ENCODE measurements at places on chromosomes 11 and 22. TPM values are rescaled to one million over a fixed set of nuclear protein-coding genes. Genes with fewer than 3 reads are reported as not detected.

Gene MRGPRE
- total RNA-seq = 0.42 TPM

Gene SIRT3
- 41.4 TPM for total RNA-seq

Gene OR8D4
- total RNA-seq = not detected

GRCh38 chr11:122025757-122026156 lies 90.3 kb downstream of the BLID start:
- DNase-seq = no peak

DNA sequence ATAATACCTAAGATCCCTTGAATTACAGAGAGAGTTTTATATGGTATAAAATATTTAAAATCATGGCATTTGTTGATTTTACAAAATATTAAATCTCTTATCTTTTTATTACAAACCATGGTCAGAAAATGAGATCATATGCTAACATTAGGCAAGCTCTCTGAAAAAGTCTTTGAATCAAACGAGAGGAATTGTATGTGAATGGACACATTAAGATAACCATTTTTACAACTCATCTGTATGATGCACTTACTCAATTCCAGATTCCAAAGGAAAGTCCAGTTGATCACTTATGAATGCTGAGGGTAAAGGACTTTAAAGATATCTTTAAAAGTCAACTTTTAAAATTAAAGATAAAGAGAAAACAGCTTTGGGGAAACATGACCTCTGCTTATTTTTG lies 83.5 kb upstream of the LUZP2 start:
- no peak for DNase-seq

GRCh38 chr11:69078930-69079605 lies 30.3 kb downstream of the TPCN2 start:
- DNase-seq = no peak

DNA sequence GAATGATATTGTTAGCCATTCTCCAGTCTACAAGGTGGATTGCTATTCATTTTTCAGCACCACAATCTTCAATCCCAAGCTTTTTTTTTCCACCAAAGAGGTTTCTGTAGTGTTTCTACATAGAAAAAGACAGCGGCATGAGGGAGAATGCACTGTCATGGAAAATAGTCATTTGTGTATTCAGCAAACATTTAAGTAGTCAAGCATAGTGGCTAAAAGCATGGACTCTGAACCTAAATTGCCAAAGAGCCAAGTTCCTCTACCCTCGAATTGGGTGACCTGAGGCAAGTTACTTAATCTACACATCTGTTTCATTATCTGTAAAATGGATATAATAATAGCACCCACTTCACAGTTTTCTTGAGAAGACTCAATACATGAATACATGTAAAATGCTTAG lies 14.2 kb downstream of the GAS2 start:
- no peak for DNase-seq

- DNase-seq = peak; percentile 77
These were observed 7.1 kb downstream of the TPCN2 start for GRCh38 chr11:69055598-69056516.

- no peak for DNase-seq
These were observed 158.2 kb downstream of the BUD13 start for GRCh38 chr11:116614306-116615210.
